T follicular helper cell (primary cell): ENCODE measurements at places on chromosomes 5 and 9.

- DNase-seq: no peak
Measured at GRCh38 chr5:172669386-172670004, 28.4 kb downstream of the NEURL1B start.

DNA sequence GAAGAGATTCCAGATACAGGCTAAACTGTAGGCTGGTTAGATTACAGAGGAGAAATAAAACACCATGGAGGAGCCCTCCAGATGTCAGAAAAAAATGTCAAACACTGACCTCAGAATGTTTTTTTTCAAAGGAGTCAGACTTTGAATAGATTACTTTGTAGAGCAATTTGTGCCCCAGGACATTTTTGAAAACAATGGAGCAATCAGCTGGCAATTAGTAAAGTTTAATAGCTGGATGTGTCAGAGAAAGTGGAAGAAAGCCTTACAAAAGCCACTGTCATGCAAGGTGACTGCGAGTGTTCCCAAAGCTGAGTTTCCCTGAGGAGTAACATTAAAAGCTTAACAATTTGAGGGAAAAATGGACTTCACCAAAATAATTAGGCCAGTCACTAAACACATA lies 417.8 kb upstream of the CTNND2 start:
- DNase-seq: no peak

DNA sequence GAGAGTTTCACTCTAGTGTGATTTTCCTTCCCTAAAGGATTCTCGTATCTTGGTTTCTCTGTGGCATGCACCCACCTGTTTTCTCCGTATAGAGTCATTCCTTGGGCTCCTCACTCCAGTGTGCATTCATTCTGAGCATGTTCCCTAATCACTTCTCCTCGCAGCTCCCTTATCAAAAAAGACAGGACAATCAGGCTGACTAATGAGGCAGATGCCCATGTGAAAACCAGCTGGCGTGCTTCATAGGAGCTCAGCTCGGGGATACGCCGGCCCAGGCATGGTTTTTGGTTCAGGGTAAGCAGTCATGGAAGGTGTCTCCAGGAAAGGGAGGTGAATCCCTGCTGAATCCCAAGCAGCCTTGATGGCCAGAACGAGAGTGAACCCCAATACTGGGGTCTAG lies 41.2 kb upstream of the INSYN2B start:
- DNase-seq: no peak

DNA sequence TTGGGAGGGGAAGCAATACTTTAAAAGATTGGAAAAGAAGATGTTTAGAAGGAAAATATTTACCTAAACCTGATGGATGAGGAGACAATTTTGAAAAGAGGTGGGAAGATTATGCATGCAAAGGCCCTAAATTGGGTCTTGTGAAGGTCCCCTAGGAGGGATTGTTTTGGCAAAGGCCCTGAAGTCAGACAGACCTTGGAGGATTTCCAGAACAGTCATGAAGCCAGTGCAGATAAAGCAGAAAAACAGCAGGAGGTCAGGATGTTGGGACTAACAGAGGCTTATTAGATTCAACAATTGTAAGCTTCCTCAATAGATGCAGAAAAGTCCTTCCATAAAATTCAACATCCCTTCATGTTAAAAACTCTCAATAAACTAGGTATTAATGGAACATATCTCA lies 361.0 kb upstream of the CDH6 start:
- no peak for DNase-seq

DNA sequence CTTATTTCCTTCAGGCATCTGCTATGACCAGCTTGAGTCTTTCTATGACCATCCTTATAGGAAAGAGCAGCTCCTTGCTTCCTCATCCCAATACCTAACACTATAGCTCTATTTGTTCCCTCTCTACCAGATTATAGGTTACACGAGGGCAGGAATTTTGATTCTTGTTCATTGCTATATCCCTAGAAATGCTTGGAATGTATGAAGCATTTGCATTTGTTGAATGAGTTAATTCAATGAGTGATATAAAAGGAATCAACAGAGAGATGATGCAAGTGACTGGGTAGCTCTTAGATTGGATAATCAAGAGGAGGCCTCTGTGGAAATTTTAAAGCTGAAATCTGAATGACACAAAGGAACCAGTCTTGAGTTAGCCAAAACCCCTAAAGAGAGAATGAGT lies 13.9 kb downstream of the ZCCHC9 start:
- DNase-seq: no peak

GRCh38 chr5:146394486-146394885 lies 52.6 kb upstream of the TCERG1 start:
- DNase-seq: no peak

DNA sequence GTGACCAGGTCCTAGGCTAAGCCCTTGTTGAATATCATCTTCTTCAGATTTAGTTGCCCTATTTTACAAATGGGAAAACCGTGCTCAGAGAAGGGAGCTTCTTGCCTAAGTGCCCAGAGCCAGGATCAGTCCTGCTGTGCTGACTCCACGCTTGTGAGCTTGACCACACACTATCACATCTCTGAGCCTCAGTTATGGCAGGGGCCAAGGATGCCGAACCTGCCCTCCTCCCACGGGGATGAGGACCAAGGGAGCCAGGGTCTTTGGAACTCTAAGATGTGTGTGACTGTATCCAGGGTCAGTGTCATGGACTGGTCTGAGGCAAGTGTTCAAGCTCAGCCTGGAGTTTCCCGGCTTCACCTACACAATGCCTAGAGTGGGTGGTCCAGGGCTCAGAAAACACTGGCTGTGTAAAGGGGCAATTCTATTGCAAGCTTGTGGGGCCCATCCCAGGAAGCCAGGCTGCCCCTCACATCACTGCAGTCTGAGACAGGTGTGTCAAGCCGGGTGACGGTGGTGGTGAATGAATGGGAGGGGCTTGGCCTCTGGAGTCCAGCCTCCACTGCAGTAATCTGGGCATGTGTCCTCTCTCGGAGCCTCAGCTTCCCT lies 235.7 kb downstream of the PBX3 start:
- no peak for DNase-seq
